ENCODE measurements at places on chromosomes 4 and X.

DNA sequence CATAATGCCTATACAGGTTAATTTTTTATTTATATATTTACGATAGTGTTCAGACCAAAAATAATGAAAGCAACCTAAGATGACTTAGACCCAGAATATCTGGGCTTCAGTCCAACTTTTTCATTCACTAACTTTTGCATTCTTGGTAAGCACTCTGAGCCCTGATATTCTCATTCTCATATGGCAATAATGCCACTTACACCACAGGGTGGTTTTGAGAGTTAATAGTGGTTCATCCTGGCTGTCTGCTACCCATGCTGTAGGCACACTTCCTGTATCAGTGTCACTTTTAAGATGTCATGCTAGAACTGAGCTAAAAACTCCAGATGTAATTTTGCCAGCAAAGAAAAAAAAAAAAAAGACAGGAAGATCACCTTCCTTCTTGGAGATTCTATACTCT, 508.7 kb upstream of the FMR1 start:
- no peak for DNase-seq

DNA sequence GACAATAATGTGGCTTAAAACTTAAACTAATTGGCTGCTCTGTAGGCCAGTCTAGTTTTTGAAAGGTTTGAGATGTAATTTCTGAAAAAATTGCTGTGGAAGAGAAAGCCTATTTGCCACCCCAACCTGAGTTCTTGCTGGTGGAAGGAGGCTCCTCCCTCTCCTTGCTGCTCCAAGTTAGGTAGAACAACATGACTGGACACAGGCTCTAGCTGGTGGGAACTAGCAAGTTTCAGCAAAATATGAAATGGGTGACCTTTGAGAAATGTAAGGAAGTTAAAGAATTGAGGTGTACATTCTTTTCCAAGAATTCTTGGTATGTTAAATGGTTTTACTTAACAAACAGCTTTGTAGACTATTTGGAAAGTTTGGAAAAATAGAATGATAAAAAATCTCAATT, 8.0 kb downstream of the RPL34 start:
- DNase-seq: no peak

- no peak for DNase-seq
These were observed 355.5 kb downstream of the KCNIP4 start for GRCh38 chr4:21592970-21593670.

- DNase-seq: no peak
These were observed 99.0 kb downstream of the HMX1 start for GRCh38 chr4:8772499-8773123.
